HT-29 (cell line): ENCODE measurements at places on chromosomes 2 and 18. TPM values are rescaled to one million over a fixed set of nuclear protein-coding genes. Genes with fewer than 3 reads are reported as not detected.

SNED1 gene
- not detected in 2 replicates for total RNA-seq

GREB1 gene
- 0.03 TPM in 1 of 2 replicates, not detected in the other for total RNA-seq

IGFBP2 gene
- 89.8 and 91.4 TPM in 2 replicates for total RNA-seq

IL18RAP gene
- not detected in 2 replicates for total RNA-seq

ICA1L gene
- total RNA-seq, result 0.97 TPM in 1 of 2 replicates, not detected in the other

HES6 gene
- 113 and 134 TPM in 2 replicates for total RNA-seq

MC2R gene
- total RNA-seq, result not detected in 2 replicates

FOXD4L1 gene
- total RNA-seq, result not detected in 2 replicates

ABCB11 gene
- total RNA-seq, result 0.08 TPM in 1 of 2 replicates, not detected in the other

B4GALT6 gene
- total RNA-seq, result 0.68 and 2.3 TPM in 2 replicates

PPM1G gene
- total RNA-seq, result 141 and 148 TPM in 2 replicates

SP140L gene
- total RNA-seq, result 2.7 and 3.5 TPM in 2 replicates

ZBTB14 gene
- 5.7 and 6.5 TPM in 2 replicates for total RNA-seq

RAD51AP2 gene
- not detected in 2 replicates for total RNA-seq

ATOH8 gene
- 1.0 and 2.3 TPM in 2 replicates for total RNA-seq

PLGLB2 gene
- not detected in 2 replicates for total RNA-seq

NOSTRIN gene
- 5.1 and 5.6 TPM in 2 replicates for total RNA-seq

UPP2 gene
- total RNA-seq, result not detected in 2 replicates

IL37 gene
- total RNA-seq, result not detected in 2 replicates

TGFA gene
- 37.5 and 43.3 TPM in 2 replicates for total RNA-seq

SPP2 gene
- not detected in 2 replicates for total RNA-seq

BOD1L2 gene
- total RNA-seq, result not detected in 2 replicates

VWA3B gene
- not detected in 2 replicates for total RNA-seq

PDE11A gene
- total RNA-seq, result not detected in 2 replicates

CHN1 gene
- total RNA-seq, result 0.70 TPM in 1 of 2 replicates, not detected in the other

LYPD6 gene
- total RNA-seq, result 0.68 and 1.2 TPM in 2 replicates

CBLN2 gene
- total RNA-seq, result not detected in 2 replicates

GREB1L gene
- not detected in 2 replicates for total RNA-seq

ANKRD30BL gene
- total RNA-seq, result not detected in 2 replicates

GYPC gene
- not detected in 2 replicates for total RNA-seq

G6PC2 gene
- not detected in 2 replicates for total RNA-seq

DYNAP gene
- not detected in 2 replicates for total RNA-seq

DPP4 gene
- 12.7 and 19.0 TPM in 2 replicates for total RNA-seq

GPR45 gene
- total RNA-seq, result not detected in 2 replicates

LBX2 gene
- total RNA-seq, result 4.8 and 5.0 TPM in 2 replicates

POTEF gene
- 0.60 and 0.61 TPM in 2 replicates for total RNA-seq

DSG4 gene
- total RNA-seq, result 0.03 and 0.38 TPM in 2 replicates

LTBP1 gene
- 0.63 and 1.2 TPM in 2 replicates for total RNA-seq

MPP4 gene
- not detected in 2 replicates for total RNA-seq

SKOR2 gene
- not detected in 2 replicates for total RNA-seq

DYSF gene
- total RNA-seq, result not detected in 2 replicates

CD8A gene
- total RNA-seq, result not detected in 2 replicates

ELOA2 gene
- not detected in 2 replicates for total RNA-seq

AQP12A gene
- not detected in 2 replicates for total RNA-seq

MYO1B gene
- 2.0 and 2.5 TPM in 2 replicates for total RNA-seq

MAP3K19 gene
- not detected in 2 replicates for total RNA-seq

ZBTB7C gene
- 15.1 and 17.1 TPM in 2 replicates for total RNA-seq

PPP4R3B gene
- total RNA-seq, result 25.5 and 26.8 TPM in 2 replicates

LCLAT1 gene
- 14.6 and 15.1 TPM in 2 replicates for total RNA-seq

CEBPZOS gene
- total RNA-seq, result 20.1 and 26.7 TPM in 2 replicates

MYO3B gene
- total RNA-seq, result not detected in 2 replicates

NDC80 gene
- 19.4 and 22.7 TPM in 2 replicates for total RNA-seq

IL1A gene
- not detected in 2 replicates for total RNA-seq

ALPP gene
- 0.29 and 1.1 TPM in 2 replicates for total RNA-seq
